ENCODE measurements at places on chromosomes 12 and 14. TPM values are rescaled to one million over a fixed set of nuclear protein-coding genes. Genes with fewer than 3 reads are reported as not detected.

The OR4E2 gene
- not detected for total RNA-seq

The RNF212B gene
- not detected for total RNA-seq

The OVCH1 gene
- not detected for total RNA-seq

DNA sequence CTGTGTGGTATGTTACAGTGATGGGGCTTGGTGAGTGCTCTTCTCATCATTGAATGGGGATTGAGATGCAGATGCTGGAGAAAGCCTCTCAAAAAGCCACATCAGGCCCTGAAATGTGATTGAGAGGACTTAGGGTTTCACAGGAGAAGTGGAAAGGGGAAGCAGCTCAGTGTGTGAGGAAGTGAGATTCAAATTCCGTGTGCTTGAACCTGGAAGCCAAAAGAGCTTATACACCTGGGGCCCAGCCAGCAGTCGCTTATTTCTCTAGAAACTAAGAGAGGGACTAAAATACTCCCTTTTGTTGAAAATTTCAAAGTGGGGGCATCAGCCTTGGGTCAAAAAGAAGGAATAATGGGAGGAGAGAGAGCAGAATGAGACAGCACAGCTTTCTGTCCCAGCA is 39.1 kb upstream of the GZMB start:
- no peaks in the 10 kb centered on the region for H3K27me3 ChIP-seq
- no peak for DNase-seq
- H3K27ac ChIP-seq = peak overlapping the region; percentile 98
- H3K4me3 ChIP-seq = peak overlapping the region; percentile 77

DNA sequence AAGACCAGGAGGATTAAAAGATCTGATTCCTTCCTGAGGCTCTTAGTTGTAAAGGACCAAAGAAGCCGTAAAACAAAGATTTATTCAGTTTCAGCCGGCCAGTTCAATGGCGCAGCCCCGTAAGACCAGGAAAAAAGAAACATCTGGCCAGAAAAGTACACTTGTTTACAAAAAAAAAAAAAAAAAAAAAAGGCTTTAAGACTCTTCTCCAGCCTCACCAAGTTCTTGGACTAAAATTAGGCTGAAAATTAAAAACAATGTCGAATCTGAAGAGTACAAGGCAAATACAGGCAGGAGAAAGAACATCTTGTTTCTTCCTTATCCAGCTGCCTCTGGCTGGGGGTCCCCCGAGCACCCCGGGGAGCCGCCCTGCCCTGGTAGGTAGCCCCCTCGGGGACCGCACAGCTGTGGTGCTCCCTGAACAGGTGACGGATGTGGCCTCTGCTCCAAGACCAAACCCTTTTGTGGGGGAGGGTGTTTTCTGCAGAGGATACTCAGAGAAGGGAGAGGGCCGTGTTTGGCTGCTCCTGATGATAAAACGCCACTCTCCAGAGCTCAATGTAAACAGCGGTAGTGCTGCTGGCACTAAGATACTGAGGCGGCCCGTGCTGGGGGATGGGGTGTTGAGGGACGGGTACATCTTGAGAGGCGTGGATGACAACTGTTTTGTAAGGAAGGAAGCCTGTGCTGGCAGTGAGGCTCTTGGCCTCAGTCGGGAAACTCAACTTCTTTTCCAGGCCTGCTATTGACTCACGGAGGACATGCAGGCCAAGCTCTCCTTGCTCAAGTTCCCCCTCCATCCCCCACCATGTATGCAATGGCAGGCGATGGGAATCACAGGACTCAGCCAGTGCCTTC is 201.0 kb upstream of the DIO3 start:
- H3K27ac ChIP-seq = no peak overlapping the region
- H3K36me3 ChIP-seq = no peaks in the 10 kb centered on the region
- no peak for DNase-seq
- no peak overlapping the region for H3K4me3 ChIP-seq
- H3K27me3 ChIP-seq = peaks cover 4% of the 10 kb centered on the region
- H3K4me1 ChIP-seq = no peaks in the 10 kb centered on the region

- no peak overlapping the region for H3K27ac ChIP-seq
These were observed 133.8 kb upstream of the MGAT4C start for GRCh38 chr12:86389949-86390348.

DNA sequence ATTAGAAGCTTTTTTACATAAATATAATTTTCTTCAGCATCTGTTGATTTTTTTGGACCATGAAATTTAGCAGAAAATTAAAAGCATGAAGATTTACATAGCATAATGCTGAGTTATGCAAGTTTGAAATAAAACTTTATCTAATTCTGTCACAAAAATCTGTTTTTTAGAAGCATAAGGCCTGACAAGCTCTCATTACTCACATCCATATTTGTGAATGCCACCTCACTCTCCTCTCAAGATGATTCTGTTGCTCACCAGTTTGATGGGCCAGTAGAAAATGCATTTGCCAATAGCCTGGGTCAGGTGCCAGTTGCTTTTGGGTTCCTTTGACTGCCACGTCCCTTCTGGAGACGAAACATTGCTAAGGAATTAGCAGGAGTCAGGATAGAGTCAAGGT is 181.5 kb upstream of the ATP2B1 start:
- no peaks in the 10 kb centered on the region for H3K4me1 ChIP-seq
- peaks cover 3% of the 10 kb centered on the region for H3K27me3 ChIP-seq
- H3K36me3 ChIP-seq = no peaks in the 10 kb centered on the region
- no peak for DNase-seq
- no peak overlapping the region for H3K4me3 ChIP-seq

DNA sequence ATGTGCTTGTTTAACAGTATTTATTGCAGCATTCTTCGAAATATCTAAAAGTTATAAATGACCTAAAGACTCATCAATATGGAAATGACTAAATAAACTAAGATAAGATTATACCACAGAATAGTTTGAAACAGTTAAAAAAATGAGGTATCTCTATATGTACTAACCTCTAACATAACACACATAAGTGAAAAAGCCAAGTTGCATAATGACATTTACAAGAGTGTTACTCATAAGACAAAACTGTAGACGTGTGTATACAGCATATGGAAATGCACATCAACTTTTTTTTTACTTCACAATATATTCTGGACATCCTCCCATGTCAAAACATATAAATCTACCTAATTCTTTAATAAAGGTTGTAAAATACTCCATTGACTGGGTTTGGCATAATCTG is 22.8 kb downstream of the CPM start:
- H3K4me1 ChIP-seq = peaks cover 10% of the 10 kb centered on the region
- no peak for DNase-seq
- peaks cover 5% of the 10 kb centered on the region for H3K36me3 ChIP-seq
- no peak overlapping the region for H3K27ac ChIP-seq

- peak overlapping the region; percentile 80 for H3K4me3 ChIP-seq
- H3K36me3 ChIP-seq = peaks cover 6% of the 10 kb centered on the region
- peak overlapping the region; percentile 75 for H3K27ac ChIP-seq
- peaks cover 15% of the 10 kb centered on the region for H3K27me3 ChIP-seq
- no peak for DNase-seq
These were observed 2.1 kb upstream of the TRMT61A start for GRCh38 chr14:103526914-103527248.

DNA sequence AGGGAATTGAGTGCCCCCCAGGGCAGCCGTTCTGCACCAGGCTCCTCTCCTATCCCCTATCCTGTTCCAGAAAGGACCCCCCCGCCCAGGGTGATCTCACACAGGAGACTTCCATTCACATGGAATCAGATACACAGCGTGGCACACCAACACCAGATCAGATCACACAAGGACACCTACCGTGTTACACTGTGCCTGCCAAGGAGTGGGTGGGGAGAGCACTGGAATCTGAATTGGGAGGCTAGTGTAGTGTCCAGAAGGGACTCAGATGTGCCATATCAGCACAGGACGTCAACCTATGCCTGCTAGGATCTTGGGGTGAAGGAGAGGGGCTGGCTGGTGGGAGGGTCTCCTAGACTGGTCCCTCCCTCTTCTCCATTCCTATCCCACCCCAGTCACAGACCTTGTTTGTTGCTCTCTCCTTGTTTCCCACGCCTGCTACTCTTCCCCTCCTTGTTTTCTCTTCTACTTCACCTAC is 2.3 kb downstream of the PTMS start:
- peaks cover 13% of the 10 kb centered on the region for H3K27me3 ChIP-seq
- H3K36me3 ChIP-seq = peaks cover 20% of the 10 kb centered on the region
- peak overlapping the region; percentile 94 for H3K4me3 ChIP-seq
- peaks cover 76% of the 10 kb centered on the region for H3K4me1 ChIP-seq
- DNase-seq = no peak

DNA sequence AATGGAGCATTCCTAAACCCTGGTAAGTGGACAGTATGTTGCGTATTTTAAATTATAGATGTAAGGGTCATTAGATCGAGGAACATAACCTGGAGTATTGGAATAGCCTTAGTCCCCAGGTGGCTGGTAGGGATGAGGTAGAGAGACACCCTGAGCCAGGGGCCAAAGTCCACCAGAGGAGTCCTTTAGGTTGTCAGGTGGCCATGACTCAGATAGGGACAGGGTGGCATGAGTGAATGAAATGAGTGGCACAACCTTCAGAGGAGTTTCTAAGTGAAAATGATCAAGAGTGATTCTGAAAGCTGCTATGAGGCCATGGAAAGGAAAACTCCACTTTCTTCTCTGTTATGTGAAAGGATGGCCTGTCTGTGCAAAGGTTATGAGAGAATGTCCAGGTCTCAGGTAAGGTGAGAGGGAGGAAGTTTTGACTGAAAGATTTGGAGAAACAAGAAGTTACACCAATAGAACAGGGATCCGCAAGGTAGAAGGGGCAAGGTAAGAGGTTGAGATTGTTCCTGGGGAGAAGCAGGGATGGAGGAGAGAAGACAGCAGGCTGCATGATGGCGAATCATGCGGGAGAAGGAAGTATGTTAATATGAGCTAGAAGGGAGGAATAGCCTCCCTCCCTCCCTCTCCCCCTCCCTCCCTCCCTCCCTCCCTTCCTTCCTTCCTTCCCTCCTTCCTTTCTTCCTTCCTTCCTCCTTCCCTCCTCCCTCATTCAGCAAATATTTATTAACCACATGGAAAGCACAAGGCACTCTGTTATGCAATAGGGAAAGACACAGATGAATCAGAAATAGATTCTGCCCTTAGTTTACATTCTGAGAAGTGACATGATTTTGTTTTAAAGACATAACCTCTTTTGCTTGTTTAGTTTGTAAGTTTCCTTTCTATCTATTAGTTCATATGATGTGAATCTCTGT is 14.0 kb upstream of the RIPK3 start:
- H3K27me3 ChIP-seq = peaks cover 41% of the 10 kb centered on the region
- peaks cover 2% of the 10 kb centered on the region for H3K36me3 ChIP-seq
- no peak overlapping the region for H3K27ac ChIP-seq
- H3K4me3 ChIP-seq = no peak overlapping the region

DNA sequence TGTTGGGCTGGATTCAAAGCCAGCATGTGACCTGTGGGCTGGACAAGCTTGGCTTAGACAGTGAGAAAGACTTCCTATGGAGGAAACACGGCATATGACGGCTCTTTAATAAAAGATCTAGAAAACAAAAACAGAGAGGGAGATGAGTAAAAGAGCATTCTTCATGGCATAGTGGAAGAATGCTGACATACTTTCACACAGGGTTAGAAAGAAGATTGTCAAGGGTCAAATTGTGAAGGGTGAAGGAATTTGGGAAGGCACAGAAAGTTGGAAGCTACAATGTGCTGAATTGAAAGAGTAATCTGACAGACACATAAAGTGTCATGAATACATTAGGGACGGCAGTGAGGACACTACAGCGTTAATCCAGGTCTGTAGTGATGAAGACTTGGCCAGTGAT is 63.4 kb downstream of the GALNT4 start:
- H3K4me3 ChIP-seq = no peak overlapping the region
- peaks cover 14% of the 10 kb centered on the region for H3K36me3 ChIP-seq
- no peaks in the 10 kb centered on the region for H3K27me3 ChIP-seq
- no peak for DNase-seq

DNA sequence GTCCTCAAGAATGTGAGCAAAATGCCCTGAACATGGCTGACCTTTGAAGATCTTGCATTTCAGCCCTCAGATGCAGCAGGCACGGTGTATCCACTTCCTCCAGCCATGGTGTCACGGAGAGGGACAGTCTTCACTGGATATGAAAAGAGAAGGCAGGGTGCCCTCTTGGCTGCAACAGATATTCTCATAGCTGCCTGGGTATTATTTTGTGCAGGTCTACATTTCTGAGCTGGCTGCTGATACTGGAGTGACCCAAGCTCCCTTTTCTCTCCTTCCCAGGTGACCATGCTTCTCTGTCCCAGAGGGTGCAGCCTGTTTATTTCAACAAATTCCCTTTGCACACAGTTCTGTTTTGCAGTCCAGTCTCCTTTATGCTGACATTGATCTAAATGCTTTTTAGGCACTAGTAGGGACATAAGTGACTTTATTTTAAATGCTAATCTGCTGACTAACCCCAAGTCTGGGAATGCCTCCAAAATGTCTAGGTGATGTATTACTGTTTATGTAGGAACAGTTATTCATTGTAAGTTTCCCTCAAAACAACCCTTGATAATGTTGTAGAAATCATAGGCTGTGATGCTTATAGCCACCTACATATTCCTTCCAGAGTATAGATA is 17.4 kb upstream of the PYGL start:
- DNase-seq = no peak
- no peaks in the 10 kb centered on the region for H3K36me3 ChIP-seq
- H3K4me1 ChIP-seq = no peaks in the 10 kb centered on the region
- peaks cover 6% of the 10 kb centered on the region for H3K27me3 ChIP-seq
- no peak overlapping the region for H3K4me3 ChIP-seq

DNA sequence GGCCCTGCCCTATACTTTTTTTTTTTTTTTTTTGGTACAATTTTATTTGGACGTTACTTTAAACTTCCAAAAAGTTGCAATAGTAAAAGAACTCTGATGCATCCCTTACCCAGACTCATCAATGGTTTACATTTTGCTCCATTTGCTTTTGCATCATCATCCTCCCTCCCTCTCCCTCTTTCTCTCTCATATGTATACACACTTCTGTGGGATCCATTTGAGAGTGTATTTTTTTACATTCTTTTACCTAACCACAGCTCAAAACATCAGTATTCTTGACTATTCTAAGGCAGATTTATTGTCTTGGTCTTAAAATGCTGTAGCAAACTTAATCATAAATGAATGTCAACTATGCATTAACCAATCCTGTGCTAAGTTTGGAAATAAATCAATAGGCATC is 111.6 kb downstream of the PRICKLE1 start:
- no peaks in the 10 kb centered on the region for H3K4me1 ChIP-seq
- peaks cover 39% of the 10 kb centered on the region for H3K27me3 ChIP-seq
- H3K27ac ChIP-seq = no peak overlapping the region
- H3K4me3 ChIP-seq = no peak overlapping the region
- H3K36me3 ChIP-seq = no peaks in the 10 kb centered on the region
- DNase-seq = no peak

GRCh38 chr14:73142216-73142615 is 5.9 kb downstream of the PSEN1 start:
- H3K4me3 ChIP-seq = no peak overlapping the region
- DNase-seq = no peak
- peaks cover 14% of the 10 kb centered on the region for H3K36me3 ChIP-seq
- peaks cover 26% of the 10 kb centered on the region for H3K4me1 ChIP-seq
- H3K27me3 ChIP-seq = no peaks in the 10 kb centered on the region
